Lower leg skin (tissue), 4 donors: ENCODE measurements at places on chromosomes 13 and 19. TPM values are rescaled to one million over a fixed set of nuclear protein-coding genes. Genes with fewer than 3 reads are reported as not detected.

GRCh38 chr19:50167314-50167721, 4.2 kb upstream of the IZUMO2 start:
- DNase-seq: no peak

- no peak for DNase-seq
Measured at GRCh38 chr13:46554951-46555350, 2.0 kb downstream of the LRCH1 start.

The ZNF112 gene
- total RNA-seq: 4.4 TPM

DNA sequence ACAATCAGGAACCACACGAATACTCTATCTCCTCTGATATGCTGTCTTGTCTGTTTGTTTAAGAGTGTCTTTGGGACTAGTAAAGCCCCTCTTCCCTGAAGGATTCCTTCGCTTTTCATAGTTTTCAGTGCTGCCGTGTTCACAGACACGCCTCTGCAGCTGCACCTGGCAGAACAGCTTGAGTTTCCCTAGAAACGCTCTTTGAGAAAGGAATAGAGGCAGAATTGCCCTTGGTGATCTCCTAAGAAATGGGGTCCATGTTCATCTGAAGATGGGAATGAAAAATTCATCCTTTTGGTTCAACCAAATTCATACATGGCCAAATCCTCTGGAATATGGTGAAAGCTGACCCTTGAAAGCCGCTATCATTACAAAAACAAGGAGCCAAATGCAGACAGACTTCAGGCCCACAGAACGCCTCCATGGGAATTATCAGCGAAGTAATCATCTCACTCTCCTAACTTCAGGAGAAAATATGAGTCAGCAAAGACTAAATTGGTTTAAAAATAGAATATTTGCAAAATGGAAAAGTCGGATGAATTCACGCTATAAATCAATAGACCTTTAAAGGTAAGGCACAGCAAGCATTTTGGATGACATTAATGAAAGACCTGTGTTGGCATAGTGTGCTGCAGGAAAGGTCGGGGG, 5.5 kb downstream of the SACS start:
- no peak for DNase-seq

The TNFSF11 gene
- not detected for total RNA-seq

DNA sequence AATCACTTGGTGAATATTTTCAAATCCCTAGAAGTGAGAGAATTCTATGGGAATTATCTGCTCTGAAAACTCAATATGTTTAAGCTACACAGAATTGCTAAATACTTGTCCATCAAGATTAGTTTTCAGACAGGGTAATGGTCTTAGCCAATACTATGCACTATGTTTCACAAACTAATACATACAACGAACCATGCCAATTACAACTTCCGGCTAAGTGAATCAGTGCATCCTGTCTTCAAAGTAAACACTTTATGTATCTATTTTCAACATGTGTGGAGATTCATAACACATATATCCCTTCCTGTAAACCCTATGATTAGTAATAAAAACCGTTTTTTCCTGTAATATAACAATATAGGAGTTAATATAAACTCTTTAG, 181.5 kb downstream of the POSTN start:
- DNase-seq: no peak
